ENCODE measurements at places on chromosomes 7 and 10. TPM values are rescaled to one million over a fixed set of nuclear protein-coding genes. Genes with fewer than 3 reads are reported as not detected.

CALN1 gene
- not detected for total RNA-seq

LRRC61 gene
- total RNA-seq, result 10.3 TPM

LRIT1 gene
- total RNA-seq, result not detected

XPNPEP1 gene
- 56.8 TPM for total RNA-seq

TRIM73 gene
- 1.9 TPM for total RNA-seq

C10orf67 gene
- not detected for total RNA-seq

ADAP1 gene
- 72.6 TPM for total RNA-seq

UBE3C gene
- total RNA-seq, result 78.2 TPM

EGR2 gene
- 1.7 TPM for total RNA-seq

DGKI gene
- 0.66 TPM for total RNA-seq

ADAM12 gene
- 0.55 TPM for total RNA-seq

H2BK1 gene
- total RNA-seq, result not detected

ADRB1 gene
- total RNA-seq, result 34.5 TPM

CRHR2 gene
- not detected for total RNA-seq

INA gene
- 11.8 TPM for total RNA-seq

DNA sequence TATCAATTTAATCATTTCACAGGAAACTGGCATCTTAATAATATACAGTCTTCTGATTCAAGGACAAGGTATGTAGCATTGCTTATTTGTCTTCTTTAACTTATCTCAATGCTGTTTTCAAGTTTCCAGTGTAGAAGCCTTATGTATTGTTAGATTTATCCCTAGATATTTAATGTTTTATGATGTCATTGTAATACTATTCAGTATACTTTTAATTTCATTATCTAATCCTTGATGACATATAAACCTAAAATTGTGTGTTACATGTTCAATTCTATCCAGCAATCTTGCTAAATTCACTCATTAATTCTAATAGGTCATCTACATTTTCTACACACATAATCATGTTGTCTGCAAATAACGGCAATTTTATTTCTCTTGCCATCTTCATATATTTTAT, 126.3 kb upstream of the SEC61G start:
- no peak for DNase-seq

DNA sequence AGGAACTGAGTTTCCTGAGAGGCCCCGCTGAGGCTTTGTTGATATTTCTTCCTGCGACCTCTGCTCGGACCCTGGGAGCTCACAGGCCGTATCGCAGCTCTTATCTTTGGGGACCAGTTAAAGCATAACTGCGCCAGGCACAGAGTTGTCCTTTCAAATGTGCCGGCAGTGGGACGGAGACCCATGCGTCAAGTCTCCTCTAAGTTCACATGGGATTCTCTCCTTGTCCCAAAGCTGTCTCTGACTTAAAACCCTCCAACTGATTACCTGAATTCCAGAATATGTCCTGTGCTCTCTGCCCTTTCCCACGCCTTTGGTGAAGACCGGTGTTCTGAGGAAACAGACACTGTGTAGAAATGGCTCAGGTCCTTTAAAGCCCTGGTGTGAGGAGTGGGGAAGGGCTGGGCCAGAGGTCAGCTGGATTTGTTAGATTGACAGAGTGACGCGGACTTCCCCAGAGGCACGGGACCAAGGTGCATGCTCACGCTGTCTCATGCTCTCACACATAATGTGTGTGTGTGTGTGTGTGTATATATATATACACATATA, 169.8 kb downstream of the EGFR start:
- DNase-seq, result no peak

GRCh38 chr10:66214721-66215404, 711.0 kb upstream of the LRRTM3 start:
- DNase-seq, result no peak

DNA sequence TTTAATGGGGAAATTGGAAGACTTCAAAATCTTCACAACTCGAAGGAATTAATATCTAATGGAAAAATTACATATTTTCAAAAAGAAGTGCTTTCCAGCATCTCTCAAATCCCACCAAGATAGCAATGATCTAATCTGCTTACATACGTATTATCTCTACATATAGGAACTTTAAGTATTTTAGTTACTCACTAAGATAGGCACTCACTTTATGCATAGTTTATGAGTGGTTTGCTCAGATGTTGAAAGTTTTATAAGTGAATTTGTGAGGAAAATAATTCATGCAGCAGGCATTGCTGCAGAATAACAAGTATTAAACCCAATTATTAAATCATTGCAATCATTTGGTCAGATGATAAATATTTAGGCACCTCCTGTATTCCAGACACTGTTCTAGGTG, 2.3 kb upstream of the CYTH3 start:
- no peak for DNase-seq

- DNase-seq, result peak; percentile 82
These were observed 16.2 kb upstream of the NME8 start for GRCh38 chr7:37832194-37832593.

DNA sequence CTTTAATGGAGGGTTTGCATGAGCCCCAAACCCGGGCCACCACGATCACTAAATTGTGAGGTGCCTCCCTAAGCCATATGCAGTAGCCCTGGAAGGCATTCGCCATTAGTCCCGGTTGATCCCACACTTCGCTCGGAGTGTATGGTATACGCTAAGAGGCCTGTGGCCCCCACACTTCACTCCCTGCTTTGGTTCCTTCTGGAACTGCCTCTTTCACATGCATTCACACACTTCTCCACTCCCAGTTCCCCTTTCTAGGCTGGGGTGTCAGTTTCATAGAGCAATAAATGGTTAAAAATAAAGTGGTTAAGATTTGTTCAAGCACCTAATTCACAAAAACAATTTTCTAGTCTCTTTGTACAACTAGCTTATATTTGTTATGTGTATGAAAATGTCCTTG, 212.1 kb upstream of the KCND2 start:
- DNase-seq, result no peak

DNA sequence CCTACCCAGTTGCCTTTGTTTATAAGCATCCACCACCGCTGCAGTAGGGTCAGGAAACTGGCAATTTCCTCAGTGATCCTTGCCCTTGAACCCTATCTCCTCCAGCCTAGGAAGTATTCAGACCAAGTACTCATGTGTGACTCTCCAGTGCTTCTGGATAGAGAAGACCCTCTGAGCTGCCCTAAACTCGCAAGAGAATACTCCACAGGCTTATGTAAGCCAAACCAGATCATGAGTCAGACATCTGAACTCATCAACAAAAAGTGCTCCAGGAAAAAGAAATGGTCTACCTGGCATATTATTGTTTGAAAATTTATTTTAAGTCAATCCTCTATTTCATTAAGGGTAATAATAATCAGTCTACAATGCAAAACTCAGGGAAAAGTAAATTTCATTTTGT, 101.3 kb downstream of the KAT6B start:
- no peak for DNase-seq

DNA sequence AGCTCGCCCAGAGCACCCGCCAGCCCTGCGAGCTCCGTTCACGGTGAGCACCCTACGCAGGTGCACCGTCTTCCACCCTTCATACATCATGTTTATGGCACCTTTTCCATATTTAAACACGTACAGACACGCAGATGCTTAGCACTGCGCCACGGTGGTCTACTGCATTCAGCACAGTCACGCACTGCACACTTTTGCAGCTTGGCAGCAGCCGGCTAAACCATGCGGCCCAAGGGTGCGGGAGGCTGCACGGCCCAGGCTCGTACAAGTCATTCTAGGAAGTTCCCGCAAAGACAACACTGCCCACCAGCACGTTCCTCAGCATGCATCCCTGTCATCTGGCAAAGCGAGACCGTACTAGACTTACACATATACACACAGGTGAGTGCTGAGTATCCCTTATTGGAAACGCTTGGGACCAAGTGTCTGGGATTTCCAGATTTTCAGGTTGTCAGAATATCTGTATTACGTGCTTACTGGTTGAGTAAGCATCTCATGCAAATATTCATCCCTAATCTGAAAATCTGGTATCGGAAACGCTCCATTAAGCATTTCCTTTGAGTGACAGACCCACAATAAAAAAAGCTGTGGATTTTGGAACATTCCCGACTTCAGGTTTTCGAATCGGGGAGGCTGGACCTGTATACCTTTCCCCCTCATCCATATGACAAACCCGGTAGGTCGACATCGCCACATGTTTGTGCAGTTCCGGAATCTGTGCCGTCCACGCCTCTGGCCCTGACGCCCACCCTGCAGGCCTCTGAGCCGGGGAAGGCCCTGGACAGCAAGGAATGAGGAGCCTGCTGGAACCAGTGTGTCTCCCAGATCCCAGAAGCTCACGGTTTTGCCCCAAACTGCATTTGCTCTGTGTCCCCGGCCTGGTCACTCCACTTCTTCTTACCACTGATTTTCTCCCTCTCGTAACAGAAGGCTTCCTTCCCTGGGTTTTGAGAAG, 222.2 kb downstream of the ELFN1 start:
- DNase-seq, result no peak

DNA sequence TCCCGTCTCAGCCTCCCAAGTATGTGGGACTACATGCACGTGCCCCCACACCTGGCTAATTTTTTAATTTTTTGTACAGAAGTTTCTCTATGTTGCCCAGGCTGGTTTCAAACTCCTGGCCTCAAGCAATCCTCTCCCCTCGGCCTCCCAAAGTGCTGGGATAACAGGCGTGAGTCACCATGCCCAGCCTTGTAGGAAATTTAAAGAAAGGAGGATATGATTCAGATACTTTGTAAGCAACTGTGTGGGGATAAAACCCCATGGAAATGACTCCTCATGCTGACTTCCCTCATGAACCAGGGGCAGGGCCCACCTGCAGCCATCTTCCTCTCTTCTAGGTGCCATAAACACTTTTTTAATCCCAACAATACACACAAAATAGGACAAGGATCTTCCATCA, 50.2 kb downstream of the APBB1IP start:
- no peak for DNase-seq

- peak; percentile 76 for DNase-seq
These were observed at the start of gene GPR85 for GRCh38 chr7:113086431-113086888. TSS of gene GPR85 (minus strand) at chr7:113086827. CDS start at chr7:113084721, 2,106 bp downstream.

DNA sequence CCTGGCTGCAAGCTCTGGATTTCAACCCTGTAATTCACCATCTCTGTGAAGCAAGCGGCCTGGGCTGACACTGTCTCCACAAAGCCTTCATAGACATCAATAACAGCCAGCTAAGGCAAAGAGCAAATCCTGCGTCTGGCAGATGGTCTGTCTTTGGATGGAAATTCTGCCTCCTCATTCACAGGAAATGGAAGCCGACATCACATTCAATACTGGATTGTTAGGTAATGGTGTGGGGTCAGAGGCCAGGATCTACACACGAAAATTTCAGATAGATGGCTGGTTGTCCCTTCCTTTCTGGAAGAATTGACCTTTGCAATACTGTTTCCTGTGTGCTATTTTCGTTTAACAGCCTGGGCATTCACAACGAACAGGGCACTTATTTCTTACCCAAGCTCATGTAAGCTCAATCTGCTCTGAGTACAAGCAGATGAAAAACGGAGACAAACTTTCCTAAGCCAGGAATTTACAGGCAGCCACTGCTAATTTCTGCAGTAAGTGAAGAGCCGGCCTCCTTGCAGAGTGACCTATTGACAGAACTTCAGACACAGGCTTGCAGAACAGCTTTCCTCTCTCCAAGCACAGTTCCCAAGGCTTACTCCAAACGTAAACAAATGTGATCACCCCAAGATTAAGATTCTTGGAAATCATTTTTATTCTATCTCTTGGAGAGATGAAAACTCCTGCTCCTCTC, 3.1 kb upstream of the ADAM12 start:
- DNase-seq, result peak; percentile 68

GRCh38 chr10:121462281-121462680, 136.0 kb downstream of the FGFR2 start:
- no peak for DNase-seq

GRCh38 chr10:83680470-83680891, 458.8 kb upstream of the GHITM start:
- no peak for DNase-seq

- DNase-seq, result peak; percentile 80
These were observed 711 bp downstream of the FAM221A start for GRCh38 chr7:23680414-23681405.

DNA sequence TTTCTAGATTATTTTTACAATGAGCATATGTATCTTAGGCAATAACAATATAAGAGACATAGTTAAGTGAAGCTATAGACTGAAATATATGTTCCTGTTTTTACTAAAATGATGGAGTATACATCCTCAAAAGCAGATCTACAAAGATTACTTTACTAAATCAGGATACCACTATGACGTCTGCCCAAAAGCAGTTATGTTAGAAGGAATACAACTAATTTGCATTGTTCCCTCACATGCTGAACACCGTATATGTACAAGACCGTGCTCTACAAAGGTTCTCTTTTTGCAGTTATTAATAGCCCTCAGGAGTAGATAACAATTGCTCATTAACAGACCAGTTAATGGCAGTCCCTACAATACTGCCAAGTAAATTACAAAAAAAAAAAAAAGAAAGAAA, 137.5 kb downstream of the CD36 start:
- no peak for DNase-seq

GRCh38 chr7:135186841-135187253, 16.3 kb upstream of the CYREN start:
- DNase-seq, result no peak

- DNase-seq, result no peak
These were observed 250.5 kb downstream of the NSUN6 start for GRCh38 chr10:18400906-18401245.

DNA sequence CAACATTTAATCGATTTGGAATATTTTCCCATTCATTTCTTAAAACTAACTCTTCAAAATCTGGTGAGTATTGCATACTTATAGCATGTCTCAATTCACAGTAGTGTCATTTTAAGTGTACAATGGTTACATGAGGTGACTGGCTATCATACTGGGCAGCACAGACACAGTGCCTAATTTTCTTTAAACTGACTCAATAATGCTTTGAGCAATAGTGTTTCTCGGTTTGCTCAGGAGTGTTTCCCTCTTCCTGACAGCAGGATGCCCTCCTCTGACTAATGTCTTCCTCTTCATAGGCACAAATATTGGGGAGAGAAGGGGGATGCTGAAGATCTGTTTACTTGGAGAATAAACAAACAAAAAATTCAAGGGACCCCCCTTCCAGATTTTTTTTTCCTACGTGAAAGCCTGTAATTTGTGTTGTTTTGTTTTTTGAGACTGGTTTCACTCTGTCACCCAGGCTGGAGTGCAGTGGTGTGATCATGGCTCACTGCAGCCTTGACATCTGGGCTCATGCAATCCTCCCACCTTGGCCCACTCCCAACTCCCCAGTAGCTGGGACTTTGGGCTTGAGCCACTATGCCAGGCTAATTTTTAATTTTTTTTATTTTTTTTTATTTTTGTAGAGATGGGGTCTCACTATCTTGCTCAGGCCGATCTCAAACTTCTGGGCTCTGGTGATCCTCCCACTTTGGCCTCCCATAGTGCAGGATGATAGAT, 2.2 kb downstream of the MRC1 start:
- no peak for DNase-seq

GRCh38 chr10:81575036-81575435, 300.0 kb upstream of the NRG3 start:
- DNase-seq, result no peak

GRCh38 chr10:119688033-119688508, 36.9 kb downstream of the BAG3 start:
- no peak for DNase-seq

GRCh38 chr10:33155720-33156638, 178.5 kb downstream of the NRP1 start:
- DNase-seq, result no peak

DNA sequence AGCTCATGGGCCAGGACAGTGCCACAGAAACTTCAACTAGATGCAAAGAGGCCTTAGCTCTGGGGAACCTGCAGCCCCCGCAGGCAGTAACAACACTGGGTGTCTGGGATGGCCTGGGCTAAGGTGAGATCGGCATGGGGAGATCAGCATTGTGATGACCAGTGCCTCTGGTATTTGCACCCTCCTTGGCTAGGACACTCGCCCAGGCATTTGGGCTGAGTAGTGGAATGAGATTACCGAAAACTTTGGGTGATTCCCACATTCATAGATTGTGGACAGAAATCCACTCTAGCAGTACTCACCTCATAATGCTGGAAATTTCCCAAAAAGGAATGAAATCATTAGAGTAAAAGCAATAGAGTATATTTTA, 70.6 kb upstream of the ZMIZ2 start:
- DNase-seq, result no peak

Measured in sigmoid colon (tissue), 7 donors.